T-helper 2 cell treated with Interferon-gamma antibody and Interleukin-4, amounts not matched to agents 5 μg/mL and 100 μg/mL, for 36 hours (primary cell): ENCODE measurements at places on chromosomes 5 and 9.

GRCh38 chr5:107329850-107330249, 340.9 kb downstream of the EFNA5 start:
- DNase-seq: no peak
- no peaks in the 10 kb centered on the region for H3K36me3 ChIP-seq
- no peak overlapping the region for H3K27ac ChIP-seq
- H3K4me1 ChIP-seq: no peaks in the 10 kb centered on the region

DNA sequence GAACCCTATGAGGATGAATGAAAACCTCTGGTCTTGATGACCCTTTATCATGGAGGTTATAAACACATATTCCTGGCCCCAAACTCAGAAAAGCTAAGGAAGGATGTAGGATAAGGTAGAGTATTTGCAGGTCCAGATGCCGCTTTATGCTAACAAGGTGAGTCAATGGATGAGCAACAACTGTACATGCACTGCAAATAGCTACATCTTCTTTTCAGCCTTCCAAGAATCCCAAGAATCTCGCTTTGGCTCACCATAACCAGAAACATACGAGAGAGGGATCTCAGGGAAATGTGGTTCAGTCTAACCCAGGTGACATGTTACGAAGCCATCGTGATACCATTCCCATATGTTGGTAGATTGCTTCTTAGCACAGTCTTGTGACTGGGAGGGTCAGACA, 152.3 kb upstream of the ANKH start:
- no peak for DNase-seq
- H3K4me1 ChIP-seq: no peaks in the 10 kb centered on the region
- no peak overlapping the region for H3K4me3 ChIP-seq
- H3K36me3 ChIP-seq: no peaks in the 10 kb centered on the region
- no peak overlapping the region for H3K27ac ChIP-seq

- DNase-seq: no peak
- no peak overlapping the region for H3K27ac ChIP-seq
- no peaks in the 10 kb centered on the region for H3K4me1 ChIP-seq
Observed at GRCh38 chr9:18154661-18155060, 319.3 kb upstream of the ADAMTSL1 start.

DNA sequence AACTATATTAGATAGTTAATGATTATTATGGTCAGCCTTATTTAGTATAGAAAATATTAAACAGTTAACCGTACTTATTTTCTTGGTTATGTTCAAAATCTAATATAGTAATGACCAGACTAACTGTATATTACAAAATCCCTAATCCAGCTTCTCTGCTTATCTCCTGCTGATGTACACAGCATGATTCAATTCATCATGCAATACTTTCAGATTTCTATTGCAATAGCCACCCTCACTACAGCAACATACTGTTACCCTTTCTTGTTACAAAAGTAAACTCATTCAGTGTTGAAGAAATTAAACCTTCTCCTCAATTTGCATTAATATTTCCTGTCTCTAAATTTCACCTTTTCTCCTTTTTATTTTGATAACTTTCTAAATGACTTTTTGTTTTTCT, 1375.0 kb upstream of the NUDT12 start:
- H3K4me1 ChIP-seq: no peaks in the 10 kb centered on the region
- no peak for DNase-seq
- H3K27ac ChIP-seq: no peak overlapping the region
- no peaks in the 10 kb centered on the region for H3K36me3 ChIP-seq

GRCh38 chr5:103829585-103829984, 267.0 kb upstream of the NUDT12 start:
- no peak overlapping the region for H3K27ac ChIP-seq
- no peaks in the 10 kb centered on the region for H3K4me1 ChIP-seq
- no peaks in the 10 kb centered on the region for H3K36me3 ChIP-seq
- H3K4me3 ChIP-seq: no peak overlapping the region
- H3K27me3 ChIP-seq: no peaks in the 10 kb centered on the region

DNA sequence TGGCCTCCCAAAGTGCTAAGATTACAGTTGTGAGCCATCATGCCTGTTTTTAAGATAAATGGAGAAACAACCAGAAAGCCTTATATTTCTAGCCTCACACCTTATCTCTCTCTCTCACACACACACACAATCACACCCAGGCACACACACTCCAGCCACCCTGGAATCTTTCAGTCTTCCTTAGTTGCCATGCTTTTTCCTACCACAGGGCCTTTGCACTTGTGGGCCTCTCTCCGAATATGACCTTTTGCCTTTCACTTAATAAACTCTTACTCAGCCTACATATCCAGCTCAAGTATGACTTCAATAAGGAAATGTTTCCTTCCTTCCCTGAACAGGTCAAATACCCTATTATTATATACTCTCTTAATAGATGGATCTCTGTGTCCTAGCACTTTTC, 290.7 kb downstream of the NFIB start:
- H3K27me3 ChIP-seq: no peaks in the 10 kb centered on the region
- no peak overlapping the region for H3K27ac ChIP-seq
- no peak for DNase-seq
- no peaks in the 10 kb centered on the region for H3K36me3 ChIP-seq

DNA sequence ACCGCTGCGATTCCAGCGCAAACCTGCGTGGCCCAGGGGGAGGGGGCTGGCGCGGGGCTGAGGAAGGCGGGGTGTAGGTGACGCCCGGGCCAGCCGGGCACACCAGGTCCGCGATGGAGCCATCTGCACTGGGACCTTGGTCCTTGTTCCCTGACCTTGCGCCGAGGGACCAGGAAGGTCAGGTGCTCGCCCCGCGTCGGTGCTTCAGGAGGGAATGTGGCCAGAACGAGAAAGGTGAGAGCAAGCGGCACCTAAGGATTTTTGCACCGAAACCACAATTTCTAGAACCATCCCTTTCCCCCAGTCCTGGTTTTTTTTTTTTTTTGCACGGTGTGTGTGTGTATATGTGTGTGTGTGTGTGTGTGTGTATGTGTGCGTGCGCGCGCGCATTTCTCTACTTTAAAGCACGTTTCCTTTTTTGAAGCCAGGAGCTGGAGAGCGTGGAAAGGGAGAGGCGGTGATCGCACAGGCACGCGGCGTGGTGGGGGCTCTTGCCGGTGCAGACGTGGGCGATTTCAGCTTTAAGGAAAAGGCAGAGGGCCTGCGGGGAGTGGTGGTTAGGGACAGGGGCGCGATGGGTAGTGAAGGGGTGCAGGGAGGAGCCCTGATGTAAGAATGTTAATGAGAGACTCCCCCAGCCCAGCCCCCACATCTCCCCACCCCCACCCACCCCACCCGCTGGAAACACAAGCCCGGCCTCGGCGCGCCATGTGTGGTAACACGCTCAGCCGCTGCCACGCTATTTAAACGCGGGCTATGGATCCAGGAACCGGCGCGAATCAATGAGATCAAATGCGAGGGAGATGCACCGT, at the start of gene NPR3:
Gene NPR3 (plus strand): TSS at position 772 of the 812 bp plus-strand sequence. CDS start 456 bp downstream, outside the sequence.
- peak within 1 kb of the TSS; percentile 81 for H3K4me3 ChIP-seq
- H3K4me1 ChIP-seq: peaks cover 18% of the 10 kb centered on the region
- H3K36me3 ChIP-seq: peaks cover 1% of the 10 kb centered on the region
- H3K27ac ChIP-seq: peak within 1 kb of the TSS; percentile 68
- H3K27me3 ChIP-seq: peaks cover 76% of the 10 kb centered on the region
- DNase-seq: no peak

DNA sequence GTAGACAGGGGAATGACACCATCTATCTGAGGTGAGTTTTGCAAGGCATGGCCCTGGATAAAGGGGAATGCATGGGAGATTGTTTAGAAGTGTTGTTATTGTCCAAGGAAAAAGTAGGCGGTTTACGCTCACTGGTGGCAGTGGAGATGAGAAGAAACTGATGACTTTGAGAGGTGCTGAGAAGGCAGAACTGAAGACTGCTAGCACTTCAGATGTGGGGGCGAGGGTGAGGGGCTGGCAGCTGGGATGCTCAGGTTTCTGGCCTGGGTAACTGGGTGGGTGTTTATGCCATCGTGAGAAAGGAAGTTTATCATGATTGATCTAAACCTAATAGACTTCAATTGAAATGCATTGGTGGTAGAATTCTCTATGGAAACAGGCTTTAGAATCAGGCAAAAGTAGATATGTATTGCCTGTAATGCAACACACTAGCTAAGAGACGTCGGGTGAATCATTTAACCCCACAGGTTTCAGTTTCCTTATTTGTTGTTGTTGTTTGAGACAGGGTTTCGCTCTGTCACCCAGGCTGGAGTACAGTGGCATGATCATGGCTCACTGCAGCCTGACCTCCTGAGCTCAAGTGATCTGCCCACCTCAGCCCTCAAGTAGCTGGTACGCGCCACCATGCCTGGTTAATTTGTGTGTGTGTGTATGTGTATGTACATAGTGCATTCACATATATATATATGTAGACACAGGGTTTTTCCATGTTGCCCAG, 123.5 kb downstream of the SLC24A2 start:
- DNase-seq: peak; percentile 45
- H3K36me3 ChIP-seq: no peaks in the 10 kb centered on the region
- H3K27ac ChIP-seq: peak overlapping the region; percentile 13
- H3K27me3 ChIP-seq: peaks cover 16% of the 10 kb centered on the region
- H3K4me1 ChIP-seq: peaks cover 7% of the 10 kb centered on the region
